ENCODE measurements at places on chromosomes 11 and 22.

- DNase-seq: no peak
These were observed 207.8 kb upstream of the CCDC90B start for GRCh38 chr11:83493917-83494316.

DNA sequence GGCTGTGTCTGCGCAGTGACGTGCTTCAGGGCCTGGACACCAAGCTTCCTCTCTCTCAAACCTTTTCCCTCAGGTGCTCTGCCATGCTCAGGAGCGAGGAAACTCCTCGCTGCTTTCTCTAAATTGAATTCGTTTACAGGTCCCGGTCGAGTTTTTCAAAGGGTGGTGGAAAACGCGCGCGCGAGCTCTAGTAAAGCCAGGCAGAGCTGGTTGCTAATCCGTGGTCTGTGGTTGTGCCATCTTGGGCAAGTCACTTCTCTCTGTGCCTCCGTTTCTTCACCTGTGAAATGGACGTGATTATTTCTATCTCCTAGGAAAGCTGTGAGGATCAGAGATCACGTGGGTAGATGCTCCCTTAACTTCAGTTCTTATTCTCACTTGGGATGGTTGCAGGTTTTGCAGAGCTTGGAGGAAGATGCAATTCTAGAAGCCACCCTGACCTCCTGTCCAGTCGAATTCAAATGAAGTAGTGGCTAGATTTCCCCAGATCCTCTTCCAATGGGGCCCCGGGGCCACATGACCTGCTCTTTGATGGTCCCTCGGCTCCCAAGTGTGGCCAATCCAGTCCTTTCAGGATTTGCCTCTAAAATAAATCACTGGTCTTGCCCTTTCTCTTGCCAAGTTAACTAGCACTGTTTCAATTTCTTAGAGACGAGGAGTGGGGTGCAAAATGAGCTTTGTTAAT lies 10.5 kb upstream of the ALX4 start:
- DNase-seq: no peak

- no peak for DNase-seq
These were observed 120.7 kb downstream of the MPPED1 start for GRCh38 chr22:43532301-43533155.

DNA sequence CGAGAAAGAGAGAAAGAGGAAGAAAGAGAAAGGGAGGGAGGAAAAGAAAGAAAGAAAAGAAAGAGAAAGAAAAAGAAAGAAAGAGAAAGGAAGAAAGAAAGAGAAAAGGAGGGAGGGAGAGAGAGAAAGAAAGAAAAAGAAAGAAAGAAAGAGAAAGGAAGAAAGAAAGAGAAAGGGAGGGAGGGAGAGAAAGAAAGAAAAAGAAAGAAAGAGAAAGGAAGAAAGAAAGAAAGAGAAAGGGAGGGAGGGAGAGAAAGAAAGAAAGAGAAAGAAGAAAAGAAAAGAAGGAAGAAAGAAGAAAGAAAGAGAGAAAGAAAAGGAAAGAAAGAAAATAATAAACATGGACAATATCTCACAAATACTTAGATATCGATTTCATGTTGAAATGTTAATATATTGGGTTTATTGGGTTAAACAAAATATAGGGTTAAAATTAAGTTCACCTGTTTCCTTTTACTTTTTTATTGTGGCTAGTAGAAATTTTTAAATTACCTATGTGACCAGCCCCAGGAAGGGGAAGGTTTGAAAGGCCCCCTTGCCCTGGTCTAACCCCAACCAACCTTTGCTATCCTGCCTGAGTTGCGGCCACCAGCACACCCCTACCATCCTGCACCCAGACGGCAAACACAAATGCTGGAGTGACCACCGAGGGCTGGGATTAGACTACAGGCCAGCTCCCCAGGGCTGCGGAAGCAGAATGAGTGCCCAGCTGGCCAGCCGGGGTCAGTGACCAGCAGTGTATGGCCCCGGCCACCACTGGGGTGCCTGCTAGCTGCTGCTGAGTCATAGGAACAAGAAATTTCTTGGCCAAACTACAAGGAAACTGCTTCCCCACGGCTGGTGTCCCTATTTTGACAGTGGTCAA lies 81.0 kb upstream of the FGF3 start:
- no peak for DNase-seq

DNA sequence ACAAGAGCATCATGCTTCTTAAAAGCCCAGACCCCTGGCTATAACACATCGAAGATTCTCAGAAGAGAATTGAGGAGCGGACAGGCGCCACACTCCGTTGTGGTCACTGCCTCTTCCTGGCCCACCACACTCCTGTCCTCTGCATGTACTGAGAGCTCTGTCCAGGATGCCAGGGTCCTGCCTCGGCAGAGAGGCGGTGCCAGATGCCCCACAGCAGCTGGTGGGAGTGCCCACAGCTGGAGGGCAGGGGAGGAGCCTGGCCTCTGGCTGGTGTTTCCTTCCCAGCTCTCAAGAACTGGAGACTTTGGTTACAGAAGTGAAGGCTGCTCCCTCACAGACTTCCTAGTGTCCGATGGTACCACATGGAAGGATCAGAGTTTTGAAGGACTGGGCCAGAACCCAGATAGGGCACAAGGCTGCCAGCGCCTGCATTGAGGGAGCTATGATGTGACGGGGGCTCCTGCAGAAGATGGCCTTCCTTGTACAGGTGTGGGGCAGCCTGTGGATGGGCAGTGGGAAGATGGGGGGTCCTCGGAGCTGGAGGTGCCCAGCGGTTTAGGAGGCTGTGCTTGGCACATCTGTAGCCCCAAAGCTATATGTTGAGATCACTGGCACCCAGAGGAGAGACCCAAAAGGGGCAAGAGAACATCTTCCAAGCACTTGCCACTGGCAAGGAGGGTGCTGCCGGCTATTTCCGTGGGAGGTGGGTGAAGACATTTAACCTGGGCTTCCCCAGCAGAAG lies 19.4 kb downstream of the RSPH14 start:
- no peak for DNase-seq

DNA sequence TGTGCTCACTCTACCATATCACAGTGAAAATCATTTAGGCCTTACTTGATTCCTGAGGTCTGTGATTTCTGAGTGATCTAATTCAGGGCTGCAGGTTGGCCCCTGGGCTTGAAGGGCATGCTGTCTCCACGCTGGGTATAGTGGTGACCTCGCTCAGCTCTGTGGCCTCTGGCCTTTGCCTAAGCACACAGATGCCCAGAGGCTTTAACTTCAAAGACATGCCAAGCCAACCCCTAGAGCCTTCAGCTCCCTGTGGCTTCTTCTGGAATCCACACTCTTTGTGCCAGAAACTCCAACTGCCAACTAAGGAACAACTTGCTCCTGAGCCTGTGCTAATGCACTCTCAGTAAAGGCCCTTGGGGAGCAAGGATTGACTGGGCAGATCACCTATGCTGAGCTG lies 232.6 kb upstream of the MPPED2 start:
- DNase-seq: no peak

- DNase-seq: no peak
These were observed 165.0 kb downstream of the CHST1 start for GRCh38 chr11:45500451-45500850.

GRCh38 chr22:42754658-42755057 lies 34.0 kb upstream of the A4GALT start:
- no peak for DNase-seq

DNA sequence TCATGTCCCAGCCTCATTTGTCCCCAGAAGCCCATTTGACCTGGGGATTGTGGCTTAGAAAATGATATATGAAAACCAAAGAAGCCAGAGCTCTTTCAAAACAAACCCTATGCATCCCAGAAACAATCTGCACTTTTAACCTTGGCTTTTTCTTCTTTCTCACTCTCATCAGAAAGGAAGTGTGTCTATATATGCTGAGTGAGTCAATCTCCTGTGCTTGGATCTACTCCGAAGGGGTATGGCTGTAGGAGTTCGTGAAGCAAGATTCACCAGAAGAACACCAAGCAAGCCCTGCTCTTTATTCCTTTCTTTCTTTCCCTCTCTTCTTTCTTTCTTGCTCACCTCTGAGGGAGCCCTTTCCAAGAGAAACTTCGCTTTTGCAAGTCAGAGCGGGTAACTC lies 636 bp downstream of the PAMR1 start:
- no peak for DNase-seq

- no peak for DNase-seq
These were observed 30.8 kb downstream of the MRTFA start for GRCh38 chr22:40605761-40606160.

DNA sequence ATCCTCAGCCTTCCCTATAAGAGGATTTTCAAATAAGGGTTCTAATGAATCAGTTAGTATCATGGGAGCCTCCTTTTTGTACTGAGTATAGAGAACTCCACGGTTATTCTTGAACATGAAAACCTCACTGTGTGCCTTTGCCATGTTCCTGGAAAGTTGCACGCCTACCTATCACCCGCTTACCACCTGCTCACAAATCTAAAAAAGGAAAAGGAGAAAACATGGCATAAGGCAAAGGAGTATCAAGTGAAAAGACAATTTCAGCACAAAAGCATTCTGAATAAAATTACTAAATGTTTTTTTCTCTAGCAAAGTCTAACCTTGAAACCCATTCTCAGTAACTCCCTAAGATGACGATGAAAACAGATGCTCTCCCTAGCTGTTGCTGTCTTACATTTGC lies 511.8 kb upstream of the API5 start:
- no peak for DNase-seq

DNA sequence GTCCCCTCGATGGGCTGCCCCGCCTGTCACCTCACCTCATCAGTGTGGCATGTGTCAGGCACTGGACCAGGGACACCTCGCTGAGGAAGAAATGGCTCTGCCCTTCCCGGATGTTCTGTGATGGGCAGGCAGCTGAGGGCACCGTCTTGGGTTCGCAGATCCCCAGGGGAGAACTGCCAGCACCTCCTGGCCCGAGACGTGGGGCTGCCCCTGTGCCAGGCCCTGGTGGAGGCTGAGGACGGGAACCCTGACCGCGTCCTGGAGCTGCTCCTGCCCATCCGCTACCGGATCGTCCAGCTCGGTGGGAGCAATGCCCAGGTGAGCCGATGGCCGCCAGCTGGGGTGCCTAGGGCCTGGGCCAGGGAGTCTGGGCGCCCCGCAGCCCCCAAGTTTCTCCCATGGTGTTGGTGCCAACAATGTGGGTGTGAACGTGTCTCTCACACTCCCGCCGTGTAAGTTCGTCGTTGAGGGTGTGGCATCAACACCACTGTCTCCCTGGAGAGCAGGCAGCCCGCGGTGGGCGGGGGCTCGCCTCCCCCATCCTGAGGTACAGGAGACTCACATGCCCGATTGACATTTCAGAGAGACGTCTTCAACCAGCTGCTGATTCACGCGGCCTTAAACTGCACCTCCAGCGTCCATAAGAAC lies 7.3 kb upstream of the GTSE1 start:
- no peak for DNase-seq

- no peak for DNase-seq
These were observed 108.7 kb upstream of the PITPNB start for GRCh38 chr22:28027453-28028448.

DNA sequence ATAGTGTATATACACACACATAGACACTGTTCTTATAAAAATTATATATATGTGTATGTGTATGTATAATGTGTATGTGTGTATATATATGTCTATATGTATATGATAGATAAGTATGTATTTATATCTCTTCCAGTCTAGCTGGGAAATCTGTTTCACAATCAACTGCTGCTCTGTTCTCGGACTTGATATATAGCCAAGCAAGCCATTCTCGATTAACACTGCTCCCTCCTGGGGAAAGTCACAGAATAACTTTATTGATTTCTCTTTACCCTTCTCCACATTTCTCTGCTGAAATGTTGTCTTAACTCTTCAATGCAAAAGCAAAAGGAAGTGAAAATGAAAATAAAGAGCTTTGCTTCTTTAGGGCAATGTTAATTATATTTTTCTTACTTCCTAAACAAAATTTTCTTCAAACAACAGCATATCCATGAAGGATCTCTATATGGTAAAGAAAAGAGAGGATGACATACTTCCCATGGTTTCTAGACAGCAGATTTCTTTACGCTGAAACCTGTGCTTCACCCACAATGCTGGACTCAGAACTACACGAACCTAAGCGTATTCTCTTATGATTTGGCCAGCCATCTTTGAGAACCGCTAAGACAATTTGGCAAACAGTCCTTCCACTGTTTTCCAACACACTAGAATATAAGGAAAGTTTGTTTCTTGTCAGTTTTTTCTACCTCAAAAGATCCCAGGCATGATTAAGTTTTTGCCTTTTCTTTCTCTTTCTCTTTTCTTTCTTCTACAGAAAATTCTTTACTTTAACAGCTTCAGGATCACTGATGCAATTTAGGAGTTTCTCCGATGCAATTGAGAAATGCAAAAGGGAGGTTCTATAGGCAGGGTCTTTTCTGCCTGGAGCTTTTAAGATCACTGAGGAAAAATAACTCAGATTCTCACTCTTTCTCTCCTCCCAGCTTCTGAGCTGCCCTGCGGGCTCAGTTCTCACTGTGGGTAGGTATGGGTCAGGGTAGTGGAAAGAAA lies 1.9 kb downstream of the BLID start:
- DNase-seq: no peak

DNA sequence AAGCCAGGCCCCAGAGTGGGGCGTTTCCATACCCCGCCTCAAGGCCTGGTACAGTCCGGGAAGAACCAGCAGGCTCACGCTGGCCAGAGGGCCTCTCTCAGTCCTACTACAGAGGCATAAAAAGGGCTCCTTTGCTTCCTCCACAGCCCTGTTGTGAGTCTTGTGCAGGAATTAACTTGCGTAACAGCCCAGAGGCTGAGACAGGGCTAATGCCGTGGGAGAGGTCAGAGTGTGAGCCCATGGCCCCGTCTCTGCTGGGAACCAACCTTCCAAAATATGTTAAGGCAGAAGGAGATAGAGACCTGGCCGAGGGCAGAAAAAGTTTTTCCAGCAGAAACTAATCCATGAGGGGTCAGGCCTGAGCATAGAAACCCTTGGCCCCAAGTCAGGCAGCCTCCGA lies 19.9 kb upstream of the TMEM184B start:
- DNase-seq: no peak

DNA sequence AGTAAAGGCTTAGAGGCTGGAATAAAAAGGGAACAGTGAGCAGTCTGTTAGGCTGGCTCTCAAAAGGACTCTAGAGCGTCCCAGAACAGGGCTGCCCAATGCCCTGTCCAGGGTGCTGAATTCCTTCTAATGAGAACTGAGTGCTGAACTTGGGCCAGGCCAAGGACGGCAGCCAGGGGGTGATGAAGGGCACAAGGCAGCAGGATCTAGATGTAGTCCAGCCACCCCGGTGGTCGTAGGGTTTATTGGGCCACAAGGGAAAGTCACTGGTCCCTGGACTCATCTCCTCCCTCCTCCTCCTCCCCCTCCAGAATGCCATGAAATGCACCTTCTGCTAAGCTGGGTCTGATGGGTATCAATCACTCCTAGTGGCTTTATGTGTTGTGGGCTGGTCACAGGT lies 19.2 kb downstream of the NPTXR start:
- no peak for DNase-seq

DNA sequence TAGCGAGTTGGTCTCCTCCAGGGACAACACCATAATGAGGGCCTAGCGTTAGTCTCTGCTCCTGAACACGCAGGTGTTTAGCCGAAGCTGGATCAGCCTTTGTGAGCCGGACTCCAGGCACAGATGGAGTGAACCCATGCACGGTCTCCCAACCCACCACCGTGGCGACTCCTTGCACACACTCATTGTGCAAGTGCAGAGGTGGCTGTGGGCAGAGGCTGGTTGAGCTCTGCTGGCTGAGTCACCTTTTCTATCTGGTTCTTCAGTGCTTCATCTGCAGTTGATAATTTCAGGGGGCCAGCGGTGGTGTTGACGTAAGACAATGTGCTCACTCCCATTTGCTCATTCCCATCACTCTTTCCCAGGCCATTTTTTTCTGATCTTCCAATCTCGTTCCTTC lies 72.1 kb upstream of the SLC22A12 start:
- no peak for DNase-seq

- DNase-seq: no peak
These were observed 35.0 kb downstream of the CWC15 start for GRCh38 chr11:94938095-94939055.

Data from activated T-helper 1 cell treated with anti-CD3 and anti-CD28 coated beads, Interleukin-2, amount 50 U/mL, for 16 hours (primary cell).